ENCODE measurements at places on chromosomes 1 and 21. TPM values are rescaled to one million over a fixed set of nuclear protein-coding genes. Genes with fewer than 3 reads are reported as not detected.

DNA sequence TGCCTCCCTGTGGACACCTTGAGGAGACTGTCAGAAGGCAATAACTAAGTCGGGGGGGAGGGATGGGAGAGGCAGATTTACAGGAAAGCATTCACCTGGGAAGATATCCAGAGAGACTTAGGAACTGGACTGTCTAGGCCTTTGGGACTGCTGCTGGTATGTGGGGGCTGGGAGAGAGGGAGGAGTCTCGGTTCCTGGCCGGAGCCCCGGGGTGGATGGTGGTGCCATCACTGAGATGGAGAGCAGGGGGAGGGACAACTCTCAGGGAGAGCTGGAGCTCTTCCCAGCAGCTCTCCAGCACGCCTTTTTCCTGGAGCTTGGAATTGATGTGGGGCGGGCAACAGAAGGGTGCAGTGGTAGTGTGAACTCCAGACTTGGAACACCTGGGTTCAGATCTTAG is 22.1 kb downstream of the PTPRF start:
- no peak for DNase-seq

Gene ZBTB8A
- 18.0 TPM for polyA plus RNA-seq

DNA sequence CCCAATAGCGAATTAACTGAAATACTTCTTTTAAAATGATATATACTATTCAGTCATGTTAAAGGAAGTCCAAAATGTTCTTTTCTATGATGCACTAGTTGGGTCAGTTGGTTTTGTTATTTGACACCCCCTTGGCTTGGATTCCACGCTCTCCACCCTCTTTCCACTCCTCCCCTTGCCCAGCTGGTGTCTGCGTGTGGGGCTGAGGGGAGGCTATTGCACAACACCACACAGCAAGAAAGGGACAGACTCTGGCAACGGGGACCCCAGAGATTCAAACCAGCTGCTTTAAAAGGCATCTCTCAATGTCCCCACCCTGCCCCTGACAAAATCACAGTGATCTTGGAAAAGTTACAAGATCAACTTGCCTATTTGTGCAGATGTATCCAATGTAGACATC is 394.3 kb downstream of the TGFB2 start:
- no peak for DNase-seq

DNA sequence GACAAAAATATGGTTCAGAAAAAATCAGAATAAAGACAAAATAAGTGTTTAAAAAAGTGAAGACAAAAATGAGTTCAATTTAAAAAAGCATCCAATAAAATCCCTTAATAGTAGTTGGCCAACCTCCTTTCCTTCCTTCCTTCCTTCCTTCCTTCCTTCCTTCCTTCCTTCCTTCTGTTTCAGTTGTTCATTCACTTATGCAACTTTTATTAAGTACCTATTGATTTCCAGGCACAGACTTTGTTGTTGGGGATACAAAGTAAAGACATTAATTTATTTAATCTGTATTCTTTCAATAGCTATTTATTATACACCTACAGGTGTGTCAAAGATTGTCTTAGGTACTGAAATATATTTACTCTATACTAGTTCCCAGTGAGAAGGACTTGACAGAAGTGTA is 2.4 kb upstream of the LIPI start:
- no peak for DNase-seq

Gene KIRREL1
- 185 TPM for polyA plus RNA-seq

GRCh38 chr21:32538147-32538792 is 47.1 kb downstream of the TCP10L start:
- DNase-seq: no peak

GRCh38 chr21:25934771-25935224 is 200.0 kb downstream of the GABPA start:
- DNase-seq: no peak

- no peak for DNase-seq
These were observed 117.0 kb upstream of the GALNT2 start for GRCh38 chr1:229950020-229950419.

- no peak for DNase-seq
These were observed 12.7 kb upstream of the CPLANE2 start for GRCh38 chr1:16249596-16250241.

Gene OR2AK2
- polyA plus RNA-seq: not detected

Gene GREM2
- polyA plus RNA-seq: 0.37 TPM

DNA sequence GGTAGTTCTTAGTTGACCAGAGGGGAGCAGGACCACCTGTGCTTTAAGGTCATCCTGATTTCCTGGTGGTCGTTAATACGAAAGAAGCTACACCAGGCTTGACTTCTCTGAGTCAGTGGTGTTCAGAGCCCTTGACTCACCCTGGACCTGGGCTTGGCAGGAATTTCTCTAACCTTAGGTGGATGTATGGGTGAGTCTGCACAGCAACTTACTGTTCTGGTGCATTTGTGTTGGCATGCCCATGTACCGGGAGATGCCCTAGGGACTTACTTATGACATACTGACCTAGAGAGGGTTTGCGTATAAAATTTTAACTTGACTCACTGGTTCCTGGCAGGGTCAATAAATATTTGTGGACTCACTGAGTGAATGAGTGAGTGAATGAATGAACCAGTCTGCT is 304.6 kb downstream of the DISC1 start:
- no peak for DNase-seq

DNA sequence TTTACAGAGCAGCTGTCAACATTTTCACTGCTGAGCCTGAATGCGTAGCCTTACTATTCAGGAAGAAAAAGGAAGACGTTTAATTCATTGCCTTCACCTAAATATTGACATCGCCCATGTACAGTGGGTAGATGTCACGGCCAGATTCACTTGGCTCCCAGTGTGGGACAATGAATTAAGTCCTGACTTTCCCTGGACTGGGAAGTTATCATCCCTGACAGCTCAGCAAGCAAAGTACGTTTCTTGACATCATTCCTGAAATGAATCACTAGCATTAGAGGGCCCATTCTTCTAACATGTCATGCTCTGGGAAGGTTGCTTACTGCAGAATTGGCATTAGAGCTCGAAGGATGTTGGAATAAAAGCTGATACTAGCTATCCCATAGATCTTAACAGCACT is 37.8 kb downstream of the LRRC53 start:
- no peak for DNase-seq

Gene LYPD8
- polyA plus RNA-seq: not detected
